ENCODE measurements at places on chromosomes 16 and 17.

GRCh38 chr17:7579001-7579833, at the start of gene CD68:
Gene CD68 (plus strand): TSS chr17:7579638. CDS start chr17:7579678, 40 bp downstream.
- DNase-seq: no peak

DNA sequence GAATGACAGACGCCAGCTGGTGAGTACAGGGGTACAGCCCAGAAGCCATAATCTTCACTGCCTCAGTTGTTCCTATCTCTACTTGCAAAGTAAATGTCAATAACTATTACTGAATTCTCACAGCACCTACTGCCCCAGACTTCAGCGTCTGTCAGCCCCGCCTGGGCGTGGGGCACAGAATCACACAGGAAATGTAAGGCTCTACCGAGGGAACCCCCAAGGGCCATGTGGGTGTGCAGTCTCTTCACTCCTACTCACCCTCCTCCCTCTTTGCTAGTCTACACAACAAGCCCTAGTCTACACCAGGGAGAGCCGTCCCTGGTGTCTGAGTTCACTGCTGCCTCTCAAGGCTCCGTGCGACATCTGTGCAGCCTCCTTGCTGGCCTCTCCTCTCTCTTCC, 4.5 kb downstream of the NPTX1 start:
- DNase-seq: no peak

DNA sequence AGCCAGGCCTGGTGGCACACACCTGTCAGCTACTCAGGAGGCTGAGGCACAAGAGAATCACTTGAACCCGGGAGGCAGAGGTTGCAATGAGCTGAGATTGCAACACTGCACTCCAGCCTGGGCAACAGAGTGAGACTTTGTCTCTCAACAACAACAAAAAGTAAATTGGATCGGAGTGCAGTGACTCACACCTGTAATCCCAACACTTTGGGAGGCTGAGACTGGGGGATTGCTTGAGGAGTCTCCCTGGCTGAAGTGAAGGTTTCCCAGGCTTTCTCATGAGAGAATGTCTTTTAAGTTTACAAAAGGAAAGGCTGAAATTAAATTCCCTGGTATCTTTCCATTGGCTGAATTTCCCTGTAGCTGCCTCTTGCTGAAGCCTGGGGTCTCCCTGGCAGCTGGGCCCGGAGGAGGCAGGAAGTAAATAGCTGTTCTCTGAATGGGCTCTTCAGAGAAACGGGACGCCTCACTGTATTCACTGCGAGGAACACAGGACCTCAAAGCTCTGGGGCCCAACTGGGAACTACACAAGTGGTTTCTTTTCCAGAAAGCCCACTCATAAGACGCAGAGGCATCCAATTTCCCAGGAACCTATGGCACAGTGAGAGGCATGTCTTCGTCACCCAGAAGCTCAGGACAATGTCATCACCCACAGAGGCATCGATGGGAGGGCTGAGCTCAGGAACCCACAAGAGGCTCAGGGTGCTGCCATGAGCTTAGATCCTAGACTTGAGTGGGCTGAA, 77.4 kb upstream of the SMURF2 start:
- DNase-seq: no peak

DNA sequence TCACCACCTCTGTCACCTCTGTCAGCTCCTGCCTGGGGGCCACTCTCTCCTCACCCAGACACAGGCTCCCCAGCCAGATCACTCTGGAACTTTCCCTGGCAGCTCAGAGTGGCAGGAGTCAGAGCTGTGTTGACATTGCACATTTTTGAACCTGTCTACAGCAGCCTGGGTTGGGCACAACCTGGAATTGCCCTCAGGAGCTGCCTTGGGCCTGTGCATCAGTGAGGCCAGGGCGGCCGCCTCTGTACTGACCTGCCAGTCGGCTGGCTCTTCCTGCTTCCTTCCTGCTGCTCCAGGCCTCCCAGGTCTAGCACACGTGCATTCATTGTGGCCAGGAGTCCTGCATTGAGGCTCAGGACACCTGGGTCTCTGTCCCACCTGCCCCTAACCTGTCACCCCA, 14.2 kb upstream of the TMEM11 start:
- no peak for DNase-seq

- peak; percentile 55 for DNase-seq
Measured at GRCh38 chr17:55202896-55203295, 61.9 kb upstream of the HLF start.

GRCh38 chr17:9363440-9364350, 211.9 kb downstream of the STX8 start:
- DNase-seq: no peak
